Stimulated activated CD4-positive, alpha-beta T cell treated with anti-CD3 and anti-CD28 coated beads, TNF-alpha, amount 100 ng/mL, for 48 hours (primary cell): ENCODE measurements at places on chromosomes 7 and 10.

- no peak for DNase-seq
Measured at GRCh38 chr10:76649723-76650127, 987.9 kb downstream of the KCNMA1 start.

- DNase-seq, result no peak
Measured at GRCh38 chr7:158956805-158957509, 100.6 kb downstream of the DYNC2I1 start.

DNA sequence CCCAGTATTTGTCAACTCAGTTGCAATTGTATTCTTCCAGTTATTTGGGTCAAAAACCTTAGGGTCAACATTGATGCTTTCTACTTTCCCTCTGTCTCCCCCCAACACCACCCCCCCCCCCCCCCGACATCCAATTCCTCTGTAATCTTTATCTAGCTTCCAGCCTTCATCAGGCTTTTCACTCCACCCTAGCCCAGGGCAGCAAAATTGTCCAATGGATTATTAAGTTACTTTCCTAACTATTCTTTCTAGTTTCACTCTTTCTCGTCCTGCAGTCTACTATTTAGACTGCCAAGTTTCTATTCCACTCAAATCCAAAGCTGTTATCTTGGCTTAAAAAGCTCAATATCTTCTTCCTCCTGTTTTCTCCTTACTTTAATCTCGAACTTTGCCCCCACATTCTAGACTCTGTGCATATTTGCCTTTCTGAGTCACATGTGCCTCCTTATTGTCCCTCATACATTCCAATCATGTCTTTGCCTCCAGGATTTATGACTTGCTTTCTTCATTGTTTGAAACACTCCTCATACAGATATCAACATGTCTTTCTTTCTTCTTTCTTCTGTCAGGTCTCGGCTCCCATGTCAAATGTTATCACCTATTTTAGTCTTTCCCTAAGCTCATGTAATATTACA is 196.6 kb upstream of the TMEM196 start:
- DNase-seq, result no peak

GRCh38 chr10:120606051-120606764 is 149.2 kb downstream of the PLPP4 start:
- no peak for DNase-seq
